ENCODE measurements at places on chromosomes 3 and 15.

- H3K4me3 ChIP-seq, result no peak overlapping the region
- no peaks in the 10 kb centered on the region for H3K36me3 ChIP-seq
- H3K4me1 ChIP-seq, result no peaks in the 10 kb centered on the region
Measured at GRCh38 chr15:75811626-75812025, 31.6 kb upstream of the UBE2Q2 start.

DNA sequence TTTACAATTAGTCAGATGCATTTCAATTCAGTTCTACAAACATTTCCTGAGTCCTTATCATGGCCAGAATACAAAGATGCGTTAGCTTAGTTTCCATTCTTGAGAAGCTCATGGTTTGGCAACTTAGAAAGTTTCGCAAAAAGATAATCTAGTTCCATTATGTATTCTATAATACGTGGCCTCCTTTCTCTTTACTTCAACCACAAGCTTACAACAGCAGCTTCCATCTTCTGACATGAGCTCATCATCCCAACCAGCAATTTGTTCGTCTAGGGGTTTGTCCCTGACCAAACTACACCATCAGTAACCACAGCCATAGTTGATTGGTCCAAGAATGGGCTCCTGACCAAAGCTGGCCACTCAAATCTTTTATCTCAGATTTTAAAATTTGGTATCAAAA, 267.6 kb upstream of the TBC1D5 start:
- H3K27ac ChIP-seq, result no peak overlapping the region
- H3K36me3 ChIP-seq, result no peaks in the 10 kb centered on the region
- no peak for DNase-seq

DNA sequence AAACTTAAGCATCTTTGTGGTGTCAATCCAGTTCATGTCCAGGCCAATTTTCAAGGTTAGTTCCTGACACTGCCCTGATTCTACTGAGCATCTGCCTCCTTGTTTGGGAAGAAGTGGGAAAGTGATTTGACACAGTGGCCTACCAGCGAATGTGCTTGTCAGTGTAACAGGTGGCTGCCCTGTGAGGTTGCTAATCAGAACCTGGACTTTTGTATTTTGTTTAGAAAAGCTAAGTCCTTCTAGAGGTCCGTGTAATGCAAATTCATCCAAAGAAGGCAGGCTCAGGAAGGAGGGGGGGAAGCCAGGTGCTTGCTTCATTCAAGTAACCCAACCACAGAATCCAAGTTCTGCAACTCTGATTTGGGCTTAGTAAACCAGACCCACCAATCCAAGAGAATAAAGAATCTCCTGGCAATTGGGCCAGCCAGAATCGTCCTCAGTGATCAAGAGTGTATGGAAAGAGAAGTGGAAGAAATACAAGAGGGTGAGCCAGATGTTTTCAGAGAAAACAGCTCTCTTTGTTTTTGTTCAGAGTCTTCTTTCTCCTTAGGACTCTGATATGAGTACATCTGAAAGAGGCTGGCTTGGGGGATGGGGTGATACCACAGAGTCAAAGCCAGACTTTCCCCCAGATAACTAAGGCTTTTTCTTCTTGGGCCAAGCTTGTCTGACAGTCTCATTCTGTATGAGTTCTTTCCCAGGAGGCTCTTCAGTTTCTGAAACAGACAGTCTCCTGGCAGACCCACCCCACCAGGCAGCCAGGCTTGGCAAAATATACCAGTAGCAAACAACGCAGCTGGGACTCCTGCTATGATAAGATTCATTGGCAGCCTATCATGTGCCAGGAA, 508.9 kb upstream of the TBL1XR1 start:
- H3K4me3 ChIP-seq, result no peak overlapping the region
- H3K36me3 ChIP-seq, result no peaks in the 10 kb centered on the region
- H3K27me3 ChIP-seq, result no peaks in the 10 kb centered on the region
- no peaks in the 10 kb centered on the region for H3K4me1 ChIP-seq
- H3K27ac ChIP-seq, result no peak overlapping the region

DNA sequence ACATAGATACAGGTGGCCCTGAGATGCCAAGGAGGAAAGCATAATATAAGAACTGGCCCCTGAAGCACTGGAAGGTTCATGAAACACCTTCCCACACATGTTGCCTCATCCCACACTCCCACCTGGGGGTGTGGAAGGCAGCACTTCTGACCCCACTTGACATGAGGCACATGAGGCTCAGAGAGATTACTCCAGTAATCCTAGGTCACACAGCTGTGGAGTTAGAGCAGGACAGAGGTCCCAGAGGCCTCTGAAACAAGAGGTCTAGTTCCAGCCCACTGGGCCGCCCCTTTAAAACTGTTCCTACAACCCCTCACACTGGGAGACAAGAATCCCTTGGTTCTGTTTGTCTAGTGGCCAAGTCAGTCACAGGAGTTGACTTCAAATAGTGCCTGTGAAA, 7.2 kb downstream of the SSUH2 start:
- no peak overlapping the region for H3K4me3 ChIP-seq
- DNase-seq, result no peak
- H3K27me3 ChIP-seq, result no peaks in the 10 kb centered on the region
- no peak overlapping the region for H3K27ac ChIP-seq
- no peaks in the 10 kb centered on the region for H3K4me1 ChIP-seq
- H3K36me3 ChIP-seq, result no peaks in the 10 kb centered on the region

DNA sequence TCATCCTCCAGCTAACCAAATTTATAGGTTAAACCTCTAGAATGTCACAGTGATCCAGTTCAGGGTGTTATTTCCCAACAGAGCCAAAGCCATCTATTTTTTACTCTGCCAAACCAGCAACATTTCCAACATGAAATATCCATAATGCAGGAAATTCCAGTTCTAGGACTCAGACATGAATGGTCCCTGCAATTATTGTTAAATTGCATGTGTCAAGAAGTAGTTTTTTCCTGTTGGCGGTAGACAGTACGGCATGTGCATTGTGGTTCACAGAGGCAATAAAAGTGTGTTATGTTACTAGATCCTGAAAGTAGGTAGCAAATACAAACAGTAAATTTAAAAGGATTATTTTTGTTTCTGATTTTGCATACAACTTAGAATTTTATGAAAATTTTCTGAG, 215.7 kb upstream of the THBS1 start:
- no peaks in the 10 kb centered on the region for H3K4me1 ChIP-seq
- H3K27ac ChIP-seq, result no peak overlapping the region
- no peak for DNase-seq
- H3K27me3 ChIP-seq, result no peaks in the 10 kb centered on the region
- H3K4me3 ChIP-seq, result no peak overlapping the region
- H3K36me3 ChIP-seq, result no peaks in the 10 kb centered on the region

DNA sequence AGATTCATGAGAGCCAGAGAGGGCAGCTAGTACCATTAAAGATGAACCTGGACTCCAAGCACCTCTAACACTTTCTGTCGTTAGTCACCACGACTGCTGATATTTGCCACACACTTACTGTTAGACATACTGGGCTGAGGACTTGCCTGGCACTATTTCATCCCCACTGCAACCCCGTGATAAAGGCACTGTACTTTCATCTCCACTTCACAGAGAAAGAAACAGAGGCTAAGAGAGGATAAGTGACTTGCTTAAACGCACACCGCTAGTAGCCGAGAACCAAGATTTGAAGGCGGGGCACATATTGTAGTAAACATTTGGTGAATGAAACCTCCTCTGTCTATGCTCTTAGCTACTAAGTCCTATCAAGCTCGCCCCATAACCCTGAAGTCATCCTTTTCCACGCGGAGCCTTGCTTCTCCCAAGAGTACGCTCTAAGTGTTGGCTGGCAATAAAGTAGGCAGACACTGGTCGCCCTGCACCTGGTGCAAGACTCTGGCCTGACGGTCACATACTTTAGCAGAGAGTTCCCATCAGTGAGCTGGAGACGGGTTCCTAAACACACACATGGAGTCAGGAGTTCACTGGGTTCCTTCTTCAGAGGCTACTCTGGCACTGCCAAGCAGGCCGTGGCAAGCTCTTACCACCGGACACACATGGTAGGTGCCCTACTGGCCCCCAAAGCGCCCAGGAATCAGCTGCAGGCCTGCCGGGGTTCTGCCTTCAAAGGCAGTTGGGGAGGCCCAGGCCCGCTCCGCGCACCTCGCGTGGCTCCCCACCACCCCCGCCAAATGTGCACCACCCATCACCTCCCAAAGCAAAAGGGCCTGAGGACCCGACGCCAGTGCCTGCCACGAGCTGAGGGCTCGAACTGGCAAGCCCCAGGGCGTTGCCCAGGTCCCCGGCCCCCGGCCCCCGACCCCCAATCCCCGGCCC, 951 bp downstream of the POMGNT2 start:
- peak overlapping the region; percentile 91 for H3K4me3 ChIP-seq
- peak; percentile 32 for DNase-seq
- H3K27me3 ChIP-seq, result no peaks in the 10 kb centered on the region
- peaks cover 7% of the 10 kb centered on the region for H3K4me1 ChIP-seq

Data from colonic mucosa (tissue), 4 donors.